ENCODE measurements at places on chromosomes 1 and 21.

DNA sequence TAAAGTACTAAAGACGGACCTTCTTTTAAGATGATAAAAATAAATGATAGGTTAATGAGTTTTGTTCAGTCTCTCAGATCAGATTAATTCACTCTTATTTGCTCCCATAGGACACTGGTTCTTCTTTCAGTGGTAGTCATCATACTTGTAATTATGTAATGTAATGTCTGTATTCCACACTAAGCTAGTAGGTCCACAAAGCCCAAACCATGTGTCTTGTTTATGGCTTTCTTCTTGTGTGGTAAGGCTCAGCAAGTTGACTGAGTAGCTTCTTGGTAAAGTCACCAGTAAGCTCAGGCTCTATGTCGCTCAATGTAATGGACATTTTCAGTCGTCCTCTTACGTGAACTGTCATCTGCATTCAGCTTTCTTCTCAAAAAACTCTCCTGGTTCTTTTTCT lies 2.5 kb downstream of the LYPLAL1 start:
- no peak for DNase-seq

- no peak for DNase-seq
These were observed 738.7 kb downstream of the LTN1 start for GRCh38 chr21:28253961-28254360.

DNA sequence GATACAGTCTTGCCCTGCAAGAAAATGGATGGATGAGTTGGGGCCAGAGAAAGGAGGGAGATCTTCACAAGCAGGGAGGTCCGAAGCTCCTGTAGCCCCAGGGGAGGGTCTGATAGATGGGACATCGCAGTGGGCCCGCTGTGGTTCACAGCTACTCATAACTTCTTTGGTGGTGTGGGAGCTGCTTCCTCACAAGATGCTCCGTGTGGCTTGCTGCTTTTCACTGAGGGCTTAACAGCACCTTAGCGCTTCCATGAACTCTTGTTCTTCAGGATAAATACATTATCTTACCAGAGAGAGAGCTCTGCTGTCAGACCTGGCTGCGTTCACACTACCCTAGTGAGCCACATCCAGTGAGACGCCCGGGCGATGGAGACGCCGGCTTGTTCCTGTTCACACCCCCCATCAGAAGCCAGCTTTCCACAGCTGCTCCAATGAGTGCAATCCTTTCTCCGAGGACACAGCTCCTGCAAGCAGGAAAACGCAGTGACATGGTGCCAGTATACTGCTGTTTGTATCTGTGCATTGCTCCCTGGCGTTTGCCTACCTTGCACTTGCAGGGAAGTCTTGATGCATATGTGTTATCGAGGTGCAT lies 599.8 kb downstream of the AJAP1 start:
- DNase-seq, result no peak

DNA sequence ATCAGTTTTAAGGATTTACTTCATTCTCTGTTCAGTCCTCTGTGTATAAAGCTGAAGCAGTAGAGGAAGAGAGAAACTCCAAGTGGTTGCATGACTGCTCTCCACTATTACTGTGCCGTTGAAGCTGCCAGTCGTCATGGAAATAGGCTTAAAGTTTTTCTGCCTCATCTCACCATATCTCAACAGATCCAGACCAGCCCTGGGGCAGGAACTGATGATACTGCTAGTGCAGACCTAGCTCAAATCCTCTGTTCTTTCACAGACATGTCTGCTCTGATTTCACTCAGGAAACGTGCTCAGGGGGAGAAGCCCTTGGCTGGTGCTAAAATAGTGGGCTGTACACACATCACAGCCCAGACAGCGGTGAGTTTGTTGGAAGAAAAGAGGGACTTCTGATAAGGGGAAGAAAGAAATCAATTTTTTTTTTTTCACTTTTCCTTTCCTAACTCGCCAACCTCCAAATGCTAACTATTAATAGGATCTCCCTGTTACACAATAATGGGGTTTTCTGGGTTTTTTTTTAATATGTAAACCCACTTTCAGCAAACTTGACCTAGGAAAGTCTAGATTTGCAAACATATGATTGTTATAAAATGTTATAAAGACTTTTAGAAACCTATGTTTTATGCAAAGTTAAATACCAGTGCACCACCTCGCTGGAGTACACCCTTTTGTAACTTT lies 22.2 kb upstream of the STRIP1 start:
- DNase-seq, result no peak

DNA sequence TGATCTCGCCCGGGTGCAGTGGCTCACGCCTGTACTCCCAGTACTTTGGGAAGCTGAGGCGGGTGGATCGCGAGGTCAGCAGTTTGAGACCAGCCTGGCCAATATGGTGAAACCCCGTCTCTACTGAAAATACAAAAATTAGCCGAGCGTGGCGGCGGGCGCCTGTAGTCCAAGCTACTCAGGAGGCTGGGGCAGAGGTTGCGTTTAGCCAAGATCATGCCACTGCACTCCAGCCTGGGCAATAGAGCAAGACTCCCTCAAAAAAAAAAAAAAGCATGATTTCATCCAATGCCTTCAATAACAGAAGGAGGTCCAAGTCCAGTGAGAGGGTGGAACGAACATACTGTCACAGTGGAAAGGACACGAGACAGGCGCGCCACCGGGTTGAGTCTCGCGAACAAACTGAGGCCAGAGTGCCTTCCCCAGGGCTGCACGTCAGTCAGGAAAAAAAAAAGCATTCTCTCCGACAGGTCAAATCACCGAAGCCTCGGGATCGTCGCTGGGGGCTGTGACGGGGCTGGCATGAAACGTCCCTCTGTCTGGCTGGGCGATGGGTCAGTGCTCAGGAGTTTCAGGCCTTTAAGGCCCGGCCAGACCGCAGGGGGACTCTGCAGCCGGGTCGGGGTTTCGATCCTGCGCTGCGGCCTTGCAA lies 8.4 kb upstream of the CROCC start:
- no peak for DNase-seq

DNA sequence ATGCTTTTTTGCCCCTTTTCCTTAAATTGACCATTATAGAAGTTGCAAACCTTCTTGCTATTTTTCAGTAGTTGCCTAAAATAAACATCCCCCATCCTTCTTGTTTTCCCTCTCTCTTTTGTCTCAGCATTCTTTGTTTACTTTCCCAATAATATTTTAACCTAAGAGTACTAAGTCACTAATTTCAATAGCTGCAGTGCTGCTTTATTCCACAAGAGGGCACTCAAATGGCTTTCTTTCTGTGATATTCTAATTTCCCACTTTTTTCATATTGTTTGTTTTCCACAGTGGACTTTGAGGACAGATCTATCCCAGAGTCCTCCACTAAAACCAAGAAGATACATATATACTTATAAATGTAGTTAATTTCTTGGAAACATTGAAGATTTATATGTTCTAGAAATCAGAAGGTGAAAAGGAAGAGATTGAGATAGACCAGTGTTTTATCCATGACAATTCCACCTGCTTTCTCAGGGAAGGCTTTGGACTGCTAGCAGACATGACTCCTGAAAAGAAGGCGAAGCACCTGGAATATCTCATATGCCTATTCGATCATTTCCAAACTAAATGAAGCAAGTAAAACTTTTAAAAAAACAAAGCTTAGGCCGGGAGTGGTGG lies 104.8 kb upstream of the GRIK1 start:
- DNase-seq, result no peak

DNA sequence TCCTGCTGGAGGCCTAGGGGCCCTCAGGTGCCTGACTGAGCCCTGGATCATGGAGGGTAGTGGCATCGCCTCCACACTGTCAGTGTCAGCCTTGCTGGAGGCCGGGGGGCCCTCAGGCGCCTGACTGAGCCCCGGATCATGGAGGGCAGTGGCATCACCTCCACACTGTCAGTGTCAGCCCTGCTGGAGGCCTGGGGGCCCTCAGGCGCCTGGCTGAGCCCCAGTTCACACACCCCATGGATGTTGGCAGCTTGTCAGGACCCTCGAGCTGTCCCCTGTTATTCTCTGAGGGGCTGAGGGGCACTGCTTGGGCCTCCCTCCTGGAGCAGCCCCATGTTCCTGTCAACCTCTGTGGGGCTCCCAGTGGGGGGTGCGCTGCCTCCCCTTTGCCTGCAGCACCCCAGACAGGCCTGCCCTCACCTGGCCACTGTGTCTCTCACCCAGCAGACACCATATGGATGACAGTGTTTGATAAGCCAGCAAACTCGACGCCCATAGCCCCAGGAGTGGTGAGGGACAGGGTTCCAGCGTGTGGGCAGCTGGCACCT lies 197.6 kb downstream of the LIPI start:
- DNase-seq, result no peak

GRCh38 chr1:8202182-8202905 lies 115.6 kb upstream of the SLC45A1 start:
- DNase-seq, result peak; percentile 27

- DNase-seq, result no peak
These were observed 10.9 kb upstream of the COA7 start for GRCh38 chr1:52709016-52709415.

GRCh38 chr1:65150583-65151263 lies 2.7 kb downstream of the AK4 start:
- DNase-seq, result no peak

- no peak for DNase-seq
These were observed 15.7 kb upstream of the LRRN2 start for GRCh38 chr1:204701229-204701628.

DNA sequence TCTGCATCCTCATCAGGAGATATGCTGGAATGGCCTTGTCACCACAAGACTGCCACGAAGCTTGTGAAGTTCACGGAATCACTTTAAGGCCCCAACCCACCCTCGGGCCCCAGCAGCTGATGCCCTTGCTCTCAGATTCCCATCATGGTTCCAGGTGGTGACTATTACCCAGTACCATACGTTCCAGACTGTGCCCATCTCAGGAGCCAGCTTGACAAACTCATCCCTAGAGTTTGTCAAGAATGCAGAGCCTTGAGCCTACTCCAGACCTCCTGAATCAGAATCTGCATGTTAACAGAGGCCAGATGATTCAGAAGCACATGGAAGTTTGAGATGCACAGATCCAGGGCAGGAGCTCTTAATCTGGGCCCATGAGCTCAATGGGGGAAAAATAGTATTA lies 53.9 kb upstream of the RBM15 start:
- DNase-seq, result no peak

DNA sequence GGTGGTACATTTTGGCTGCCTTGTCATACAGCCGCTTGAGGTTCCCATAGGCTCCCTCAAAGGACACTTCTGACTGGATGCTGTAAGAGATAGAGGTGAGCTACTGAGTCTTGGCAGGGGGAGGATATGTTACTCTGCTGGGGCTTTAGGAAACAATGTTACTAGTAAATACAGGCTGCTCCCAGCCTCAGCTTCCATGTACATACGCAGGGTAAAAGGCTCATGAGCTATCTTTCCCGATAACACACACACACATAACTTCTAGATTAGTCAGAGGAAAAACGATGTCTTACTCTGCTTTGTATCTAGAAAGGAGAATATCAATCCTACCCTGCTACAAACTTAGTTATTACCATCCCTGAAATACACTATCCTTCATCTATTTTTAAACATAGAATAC lies 14.3 kb downstream of the SMG5 start:
- no peak for DNase-seq

GRCh38 chr1:183911285-183911684 lies 106.4 kb downstream of the RGL1 start:
- DNase-seq, result no peak

- DNase-seq, result no peak
These were observed 142.9 kb upstream of the KRTAP19-8 start for GRCh38 chr21:31181082-31181750.

GRCh38 chr1:64948905-64949833 lies 17.2 kb downstream of the JAK1 start:
- DNase-seq, result no peak

DNA sequence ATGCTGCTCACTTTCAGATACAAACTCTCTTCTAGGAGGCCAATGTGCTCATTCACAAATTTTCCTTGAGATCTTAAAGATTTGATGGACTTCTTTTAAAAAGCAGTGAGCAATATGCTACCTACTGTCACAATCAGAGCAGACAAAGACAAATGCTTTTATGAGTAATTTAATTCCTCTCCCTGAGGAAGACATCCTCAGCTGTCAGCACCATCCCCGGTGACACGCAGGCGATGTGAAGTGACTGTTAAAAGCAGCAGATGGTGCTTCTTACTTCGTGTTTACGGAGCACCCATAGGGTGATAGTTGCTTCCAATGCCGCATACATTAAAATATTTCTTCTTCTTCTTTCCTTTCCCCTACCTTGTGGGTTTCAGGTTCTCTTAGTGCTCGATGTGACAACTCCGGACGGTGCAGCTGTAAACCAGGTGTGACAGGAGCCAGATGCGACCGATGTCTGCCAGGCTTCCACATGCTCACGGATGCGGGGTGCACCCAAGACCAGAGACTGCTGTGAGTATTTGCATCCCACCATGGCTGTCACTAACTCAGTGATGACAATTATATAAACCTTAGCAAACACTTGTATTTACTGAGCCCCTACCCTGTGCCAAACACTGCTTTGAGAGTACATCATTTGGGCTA lies 29.1 kb downstream of the LAMC2 start:
- DNase-seq, result no peak

- no peak for DNase-seq
These were observed 690 bp downstream of the RRP1 start for GRCh38 chr21:43790010-43790524.

GRCh38 chr1:116929961-116930592 lies 20.4 kb downstream of the PTGFRN start:
- DNase-seq, result no peak

- peak; percentile 14 for DNase-seq
These were observed 207.4 kb upstream of the RUNX1 start for GRCh38 chr21:35256468-35256988.

DNA sequence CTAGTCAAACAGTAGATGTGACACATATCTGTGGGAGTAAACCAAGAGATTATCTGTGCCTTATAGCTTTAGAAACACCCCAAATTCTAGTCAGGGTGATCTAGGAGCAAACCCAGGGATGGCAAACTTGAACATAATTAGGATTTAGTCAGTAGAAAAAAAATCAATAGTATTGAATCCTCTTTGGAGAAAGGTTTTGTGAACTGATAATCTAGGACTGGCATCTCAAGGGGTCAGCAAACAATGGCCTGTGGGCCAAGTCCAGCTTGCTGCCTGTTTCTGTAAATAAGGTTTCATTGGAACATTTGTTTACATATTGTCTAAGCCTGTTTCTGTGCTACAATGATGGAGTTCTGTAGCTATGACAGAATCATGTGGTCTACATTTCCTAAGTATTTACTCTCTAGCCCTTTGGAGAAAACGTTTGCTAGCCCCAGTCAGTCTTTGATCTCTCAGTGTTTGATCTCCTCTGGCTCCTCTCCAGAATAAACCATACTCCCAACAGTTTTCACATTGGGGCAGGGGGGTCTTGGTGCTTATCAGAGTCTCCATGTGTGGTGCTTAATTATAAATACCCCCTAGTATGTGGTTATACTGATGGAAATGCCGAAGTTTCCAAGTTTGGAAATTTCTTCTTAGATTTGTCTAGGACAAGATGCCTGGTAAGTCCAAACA lies 385.8 kb downstream of the NTNG1 start:
- DNase-seq, result no peak

DNA sequence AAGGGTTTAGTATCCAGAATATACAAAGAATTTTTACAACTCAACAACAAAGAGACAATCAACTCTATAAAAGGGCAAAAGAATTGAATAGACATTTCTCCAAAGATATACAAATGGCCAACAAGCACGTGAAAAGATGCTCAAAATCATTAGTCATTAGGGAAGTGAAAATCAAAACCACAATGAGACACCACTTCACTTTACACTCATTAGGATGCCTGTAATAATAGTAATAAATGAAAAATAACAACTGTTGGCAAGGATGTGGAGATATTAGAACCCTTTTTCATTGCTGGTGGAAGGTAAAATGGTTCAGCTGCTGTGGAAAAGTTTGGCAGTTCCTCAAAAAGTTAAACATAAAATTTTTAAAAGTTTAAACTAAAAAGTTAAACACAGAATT lies 7.0 kb upstream of the ABCD3 start:
- DNase-seq, result no peak

GRCh38 chr1:5109633-5110032 lies 455.2 kb downstream of the AJAP1 start:
- no peak for DNase-seq

- DNase-seq, result peak; percentile 41
These were observed 14.0 kb downstream of the TNNT2 start for GRCh38 chr1:201363467-201363866.

Measured in posterior cingulate gyrus (tissue), 11 donors.